ENCODE measurements at places on chromosomes 7 and 10.

GRCh38 chr7:8724080-8724718 lies 290.8 kb downstream of the NXPH1 start:
- H3K4me3 ChIP-seq, result no peak overlapping the region
- H3K27me3 ChIP-seq, result no peaks in the 10 kb centered on the region
- H3K27ac ChIP-seq, result no peak overlapping the region
- H3K4me1 ChIP-seq, result no peaks in the 10 kb centered on the region
- no peaks in the 10 kb centered on the region for H3K36me3 ChIP-seq

GRCh38 chr7:125423458-125424155 lies 494.0 kb upstream of the POT1 start:
- no peaks in the 10 kb centered on the region for H3K4me1 ChIP-seq
- no peak for DNase-seq
- no peaks in the 10 kb centered on the region for H3K36me3 ChIP-seq
- no peak overlapping the region for H3K27ac ChIP-seq
- H3K4me3 ChIP-seq, result no peak overlapping the region

GRCh38 chr7:43559946-43560335 lies 23.0 kb upstream of the STK17A start:
- DNase-seq, result no peak
- no peak overlapping the region for H3K27ac ChIP-seq
- no peak overlapping the region for H3K4me3 ChIP-seq
- H3K4me1 ChIP-seq, result no peaks in the 10 kb centered on the region
- no peaks in the 10 kb centered on the region for H3K36me3 ChIP-seq

DNA sequence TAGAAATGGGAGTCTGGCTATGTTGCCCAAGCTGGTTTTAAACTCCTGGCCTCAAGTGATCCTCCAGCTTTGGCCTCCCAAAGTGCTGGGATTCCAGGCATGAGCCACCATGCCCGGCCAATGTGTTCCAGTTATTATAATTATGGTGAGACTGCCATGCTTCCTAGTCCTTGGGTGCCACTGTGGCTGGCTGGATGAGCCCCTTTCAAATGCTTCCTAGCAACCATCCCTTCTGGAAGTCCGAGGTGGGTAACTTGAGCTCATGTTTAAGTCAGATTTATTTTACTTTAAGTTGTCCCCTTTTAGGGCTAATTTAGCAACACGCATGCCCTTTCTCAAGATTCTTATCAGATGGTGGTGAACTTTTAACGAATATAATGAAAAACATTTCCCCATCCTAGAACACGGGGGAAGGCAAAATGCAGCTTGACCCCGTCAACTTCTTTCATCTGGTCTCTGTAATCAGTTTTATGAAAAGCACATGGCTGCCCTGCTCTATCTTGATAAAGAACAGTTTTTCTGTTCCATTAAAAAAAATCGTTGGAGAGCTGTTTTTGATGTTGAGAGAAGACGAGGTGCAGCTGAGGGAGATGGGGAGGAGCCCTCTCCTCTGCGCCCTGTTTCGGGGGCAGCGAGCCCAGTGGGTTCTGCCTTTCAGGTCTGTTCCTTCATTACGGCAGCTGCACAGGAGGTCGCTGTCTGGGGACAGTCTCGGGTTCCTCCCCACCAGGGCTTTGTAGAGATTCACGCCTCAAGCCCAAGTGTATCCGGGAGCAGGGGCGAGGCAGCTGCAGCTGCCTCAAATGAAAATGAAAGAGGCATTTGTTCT lies 61.0 kb upstream of the MKI67 start:
- H3K27ac ChIP-seq, result no peak overlapping the region
- no peaks in the 10 kb centered on the region for H3K36me3 ChIP-seq
- no peaks in the 10 kb centered on the region for H3K4me1 ChIP-seq
- no peak overlapping the region for H3K4me3 ChIP-seq
- no peaks in the 10 kb centered on the region for H3K27me3 ChIP-seq

DNA sequence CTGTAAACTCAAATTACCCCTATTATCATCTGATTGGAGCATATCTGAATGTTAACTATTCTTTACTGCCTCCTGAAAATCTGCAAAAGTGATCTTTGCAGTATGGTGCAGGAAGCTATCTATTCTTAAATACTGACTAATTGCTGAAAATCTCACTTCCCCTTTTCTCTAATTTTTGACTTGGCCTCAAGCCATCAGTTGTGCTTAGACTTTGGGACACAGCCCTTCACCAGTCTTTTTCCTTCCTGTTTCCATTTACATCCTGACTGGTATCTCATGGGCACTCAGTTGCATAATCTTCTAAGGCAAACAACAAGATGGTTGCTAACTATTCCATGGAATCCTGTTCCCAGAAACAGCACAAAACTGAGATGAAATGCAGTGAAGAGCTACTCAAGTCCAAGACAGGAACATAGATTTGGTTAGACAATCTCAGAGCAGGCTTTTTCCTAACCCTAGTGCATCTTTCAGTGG lies 228.5 kb downstream of the SORCS1 start:
- peaks cover 42% of the 10 kb centered on the region for H3K4me1 ChIP-seq
- peak overlapping the region; percentile 67 for H3K27ac ChIP-seq
- no peaks in the 10 kb centered on the region for H3K36me3 ChIP-seq
- DNase-seq, result peak; percentile 93
- no peak overlapping the region for H3K4me3 ChIP-seq
- no peaks in the 10 kb centered on the region for H3K27me3 ChIP-seq

DNA sequence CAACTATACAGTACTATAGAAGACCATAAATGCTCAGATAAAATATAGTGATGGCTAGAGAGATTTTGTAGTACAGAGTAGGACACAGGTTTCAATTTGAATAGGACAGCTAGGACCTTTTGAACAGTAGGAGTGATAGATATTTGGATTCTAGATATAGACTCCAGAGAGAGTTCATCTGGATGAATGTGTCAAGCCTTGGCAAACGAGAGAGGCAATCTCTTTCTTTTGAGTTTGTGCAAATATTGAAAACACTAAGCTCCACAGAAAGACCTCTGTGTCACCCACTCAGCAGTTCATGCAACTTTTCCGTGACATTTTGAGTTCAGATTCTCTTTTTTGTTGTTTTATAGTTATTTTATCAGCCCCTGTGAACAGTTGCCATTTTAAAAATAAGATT lies 834.3 kb upstream of the COBL start:
- no peak for DNase-seq
- H3K27me3 ChIP-seq, result no peaks in the 10 kb centered on the region
- H3K4me1 ChIP-seq, result no peaks in the 10 kb centered on the region

DNA sequence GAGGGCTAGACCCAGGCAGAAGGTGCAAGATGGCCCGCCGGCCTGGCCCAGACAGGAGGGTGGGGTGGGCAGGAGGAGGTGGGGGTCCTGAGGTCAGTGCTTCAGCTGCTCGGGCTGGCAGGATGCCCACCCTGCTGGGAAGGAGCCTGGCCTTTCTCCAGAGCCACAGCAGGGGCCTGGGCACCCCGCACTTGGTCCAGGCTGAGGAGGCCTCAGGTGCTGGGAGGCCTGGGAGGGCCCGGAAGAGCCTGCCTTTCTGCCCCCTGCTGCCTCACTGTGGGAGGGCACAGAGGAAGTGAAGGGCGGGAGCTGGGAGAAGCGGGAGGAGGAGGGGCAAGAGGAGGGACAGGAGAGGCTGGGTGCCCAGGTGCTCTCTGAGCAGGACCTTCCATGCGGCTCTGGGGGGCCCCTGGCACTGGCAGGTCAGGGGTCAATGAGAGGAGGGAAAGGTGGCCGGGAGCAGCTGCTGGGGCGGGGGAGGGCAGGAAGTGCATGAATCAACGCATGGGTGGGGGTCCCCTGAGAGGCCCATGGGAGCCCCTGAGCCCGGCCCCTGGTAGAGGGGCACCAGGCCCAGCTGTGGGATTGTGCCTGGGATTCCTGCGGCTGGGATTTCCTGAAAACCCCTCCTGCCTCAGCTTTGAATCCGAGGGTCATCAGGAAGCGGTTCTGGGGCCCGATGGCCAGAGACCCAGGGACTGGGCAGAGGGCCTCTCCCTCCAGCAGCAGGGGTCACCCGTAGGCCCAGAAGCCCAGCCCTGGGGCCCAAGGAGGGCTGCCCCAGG lies 49.9 kb downstream of the PWWP2B start:
- 0 out of 2 replicates have a peak overlapping the region, but pooled peaks have one; percentile 16 for H3K4me3 ChIP-seq
- H3K27ac ChIP-seq, result peak overlapping the region; percentile 62
- H3K4me1 ChIP-seq, result peaks cover 19% of the 10 kb centered on the region

GRCh38 chr7:15309872-15310271 lies 251.9 kb downstream of the AGMO start:
- no peaks in the 10 kb centered on the region for H3K36me3 ChIP-seq
- no peak overlapping the region for H3K4me3 ChIP-seq
- H3K4me1 ChIP-seq, result no peaks in the 10 kb centered on the region
- no peak for DNase-seq
- H3K27me3 ChIP-seq, result no peaks in the 10 kb centered on the region
- H3K27ac ChIP-seq, result no peak overlapping the region

Data from GM12878 (cell line).